HuH-7 (cell line): ENCODE measurements at places on chromosomes 5 and 9.

GRCh38 chr5:146785065-146785464, 93.5 kb downstream of the PPP2R2B start:
- no peak for DNase-seq

GRCh38 chr9:96333958-96334357, 32.0 kb upstream of the HSD17B3 start:
- no peak for DNase-seq

- no peak for DNase-seq
These were observed 442.5 kb downstream of the EFNA5 start for GRCh38 chr5:107228226-107228625.

DNA sequence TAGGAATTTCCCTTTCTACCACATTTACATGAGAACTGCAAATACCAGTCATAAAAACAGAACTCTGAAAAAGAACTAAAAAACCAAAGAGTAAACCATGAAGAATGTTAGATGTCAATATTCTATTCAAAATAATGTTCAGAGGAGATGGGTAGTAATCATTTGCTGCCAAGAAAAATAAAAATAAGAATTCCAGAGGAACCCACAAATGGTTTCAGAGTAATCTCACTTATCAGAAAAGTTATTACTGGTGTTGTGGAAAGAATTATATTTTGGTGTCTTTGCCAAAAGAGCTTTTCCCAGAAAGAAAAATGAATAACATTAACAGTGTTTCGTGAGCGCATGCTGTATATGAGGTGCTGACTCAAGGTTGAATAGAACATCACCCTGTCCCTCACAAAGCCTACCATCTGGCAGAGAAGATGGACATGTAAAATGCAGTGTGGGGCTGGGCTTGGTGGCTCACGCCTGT, 35.6 kb downstream of the GPR21 start:
- DNase-seq: no peak

DNA sequence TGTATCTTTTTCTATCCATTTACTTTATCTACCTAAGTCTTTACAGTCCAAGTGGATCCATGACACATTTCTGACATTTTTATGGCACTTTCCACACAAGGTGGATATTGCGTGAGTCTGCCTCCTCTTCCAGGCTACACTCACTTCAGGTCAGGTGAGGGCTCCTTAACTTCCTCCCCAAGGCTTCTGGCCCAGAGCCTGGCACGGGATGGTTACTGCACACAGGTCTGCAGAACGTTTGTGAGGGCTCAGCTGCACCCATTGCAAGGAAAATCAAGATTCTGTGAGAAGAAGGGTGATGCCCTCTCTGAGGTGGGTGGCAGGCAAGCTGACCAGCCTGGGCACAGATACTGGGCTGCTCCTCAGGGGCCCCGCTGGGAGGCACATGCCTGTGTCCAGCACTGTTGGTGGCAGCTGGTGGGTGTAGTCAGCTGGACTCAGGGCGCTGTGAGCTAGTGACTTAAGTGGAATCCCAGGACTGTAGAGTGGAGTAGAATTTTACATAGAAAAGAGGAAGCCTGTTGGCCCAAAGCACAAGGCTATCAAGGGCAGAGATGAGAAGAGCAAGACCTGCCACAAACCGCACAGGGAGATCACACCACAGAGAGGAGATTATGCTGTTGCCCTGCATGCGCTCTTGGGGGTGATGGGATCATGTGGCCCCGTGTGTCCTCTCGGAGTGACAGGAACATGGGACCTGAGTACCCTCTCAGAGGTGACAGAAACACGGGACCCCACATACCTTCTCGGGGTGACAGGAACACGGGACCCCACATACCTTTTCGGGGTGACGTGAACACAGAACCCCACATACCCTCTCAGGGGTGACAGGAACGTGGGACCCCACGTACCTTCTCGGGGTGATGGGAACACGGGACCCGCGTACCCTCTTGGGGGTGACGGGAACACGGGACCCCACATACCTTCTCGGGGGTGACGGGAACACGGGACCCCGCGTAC, 21.3 kb downstream of the AHRR start:
- no peak for DNase-seq

DNA sequence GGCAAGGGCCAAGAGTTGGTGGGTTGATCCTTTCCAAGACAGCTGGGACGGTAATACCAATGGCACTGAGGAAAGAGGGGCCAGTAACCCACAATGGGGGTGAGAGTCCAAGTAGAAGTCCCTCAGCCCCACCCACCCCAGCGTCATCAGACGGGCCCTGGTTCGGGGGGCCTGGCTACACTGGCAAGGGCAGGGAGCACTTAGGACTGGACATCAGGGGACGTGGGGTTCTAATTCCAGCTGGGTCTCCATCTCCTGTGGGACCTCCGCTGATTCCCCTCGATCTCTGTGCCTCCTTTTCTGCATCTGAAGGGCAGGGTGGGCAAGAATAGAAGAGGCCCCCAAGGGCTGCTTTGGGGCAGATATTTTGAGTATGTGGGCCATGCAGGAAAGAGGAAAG, 53.5 kb upstream of the FCN1 start:
- DNase-seq: no peak

DNA sequence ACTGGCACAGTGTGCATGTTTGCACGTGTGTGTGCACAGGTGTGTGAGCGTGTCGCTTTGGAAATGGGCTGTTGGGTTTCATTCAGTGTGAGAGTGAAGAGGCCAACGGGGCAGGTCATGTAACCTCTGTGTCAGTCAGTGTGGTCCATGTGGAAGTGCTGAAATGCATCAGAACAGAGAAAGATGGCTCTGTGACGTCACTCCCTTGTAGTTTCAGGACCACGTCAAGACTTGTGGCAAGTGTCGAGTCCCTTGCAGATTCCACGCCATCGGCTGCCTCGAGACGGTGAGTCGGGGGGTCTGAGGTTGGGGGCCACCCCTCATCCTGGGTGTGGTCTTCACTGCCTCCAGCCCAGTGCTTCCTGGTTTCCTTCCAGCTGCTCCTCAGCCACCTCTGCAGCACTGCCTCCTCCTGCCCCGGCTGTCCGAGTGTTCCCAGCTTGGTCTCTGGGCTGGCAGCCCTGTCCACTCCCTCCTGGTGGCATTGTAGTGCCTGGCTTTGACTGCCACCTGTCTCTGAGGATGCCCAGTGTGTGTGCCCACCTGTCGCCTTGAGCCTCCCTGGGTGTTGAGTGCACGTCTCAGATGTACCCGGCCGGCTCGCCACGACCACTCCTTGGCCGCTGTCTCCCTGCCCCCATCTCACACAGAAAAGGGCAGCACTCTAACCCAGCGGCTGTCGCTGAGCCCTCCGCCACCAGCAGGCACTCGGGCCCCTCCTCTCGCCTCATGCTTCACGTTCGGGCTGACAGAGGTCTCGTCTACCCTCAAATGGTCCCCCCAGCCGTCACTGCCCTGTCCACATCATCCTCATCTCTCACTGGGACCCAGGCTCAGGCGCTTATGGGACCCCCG, 28.0 kb downstream of the FBXW5 start:
- DNase-seq: no peak

DNA sequence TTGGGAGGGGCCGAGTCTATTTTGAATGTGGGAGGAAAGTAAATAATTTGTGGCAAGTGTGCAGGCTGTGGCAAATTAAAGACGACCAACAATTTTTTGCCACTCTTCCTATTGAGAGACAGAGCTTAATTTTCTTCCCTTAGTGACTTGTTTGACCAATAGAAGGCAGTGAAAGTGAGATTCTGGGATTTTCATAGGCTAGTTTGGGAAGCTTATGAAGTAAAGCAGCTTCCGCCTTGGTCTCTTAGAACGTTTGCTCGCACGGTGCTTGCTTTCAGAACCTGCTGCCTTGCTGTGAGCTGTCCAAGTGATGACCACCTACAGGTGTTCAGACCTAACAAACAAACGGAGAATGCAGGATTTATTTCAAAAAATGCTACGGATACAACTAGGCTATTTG, 6.7 kb upstream of the OR1N2 start:
- no peak for DNase-seq

- no peak for DNase-seq
These were observed 133.2 kb upstream of the PANK3 start for GRCh38 chr5:168712280-168712924.

DNA sequence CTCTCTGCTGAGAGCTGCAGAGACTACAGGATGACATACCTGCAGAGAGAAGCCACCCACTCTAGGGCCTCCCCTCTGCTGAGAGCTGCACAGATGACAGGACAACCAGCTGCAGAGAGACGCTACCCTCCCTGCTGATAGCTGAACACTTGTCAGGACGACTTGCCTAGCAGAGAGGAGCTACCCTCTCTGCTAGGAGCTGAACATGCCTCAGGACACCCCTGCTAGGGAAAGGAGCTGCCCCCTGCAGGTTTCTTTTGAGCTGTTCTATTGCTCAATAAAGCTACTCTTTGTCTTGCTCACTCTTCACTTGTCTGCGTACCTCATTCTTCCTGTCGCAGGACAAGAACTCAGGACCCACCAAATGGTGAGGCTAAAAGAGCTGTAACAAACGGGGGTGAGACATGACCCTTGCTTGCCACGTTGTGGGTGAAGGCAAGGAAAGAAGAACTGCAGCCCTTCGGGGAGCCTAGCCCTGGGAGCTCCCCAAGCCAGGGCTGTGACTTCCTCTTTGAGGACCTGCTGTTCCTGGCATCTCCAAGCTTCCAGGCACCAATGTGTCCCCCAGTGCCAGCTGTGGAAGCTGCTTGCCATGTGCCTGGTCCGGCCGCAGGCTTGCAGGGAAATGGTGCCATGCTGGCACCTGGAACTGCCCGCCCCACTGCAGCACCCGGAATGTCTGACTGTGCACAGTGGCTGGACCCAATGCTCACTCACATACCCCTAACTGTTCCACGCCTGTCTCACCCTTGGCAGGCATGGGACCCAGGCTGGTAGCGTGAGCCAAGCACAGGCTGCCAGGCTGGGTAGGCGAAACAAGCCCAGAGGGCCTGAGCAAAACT, 5.1 kb upstream of the TESK1 start:
- DNase-seq: no peak

DNA sequence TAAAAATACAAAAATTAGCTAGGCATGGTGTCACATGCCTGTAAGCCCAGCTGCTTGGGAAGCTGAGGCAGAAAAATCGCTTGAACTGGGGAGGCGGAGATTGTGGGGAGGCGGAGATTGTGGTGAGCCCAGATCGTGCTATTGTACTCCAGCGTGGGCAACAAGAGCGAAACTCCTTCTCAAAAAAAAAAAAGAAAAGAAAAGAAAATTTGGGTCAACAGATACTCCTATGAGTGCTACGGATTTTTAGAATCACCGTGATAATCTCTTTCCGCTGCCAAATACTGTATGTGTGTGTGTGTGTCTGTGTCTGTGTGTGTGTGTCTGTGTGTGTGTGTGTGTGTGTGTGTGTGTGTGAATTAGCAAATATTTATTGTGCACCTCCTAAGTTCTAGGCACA, 64.4 kb downstream of the ARRDC3 start:
- no peak for DNase-seq

GRCh38 chr9:111037708-111038330, 451 bp downstream of the LPAR1 start:
- DNase-seq: peak; percentile 51

GRCh38 chr9:133665535-133665934, 29.4 kb downstream of the DBH start:
- DNase-seq: no peak

GRCh38 chr5:131495536-131496399, 139.3 kb downstream of the RAPGEF6 start:
- no peak for DNase-seq

DNA sequence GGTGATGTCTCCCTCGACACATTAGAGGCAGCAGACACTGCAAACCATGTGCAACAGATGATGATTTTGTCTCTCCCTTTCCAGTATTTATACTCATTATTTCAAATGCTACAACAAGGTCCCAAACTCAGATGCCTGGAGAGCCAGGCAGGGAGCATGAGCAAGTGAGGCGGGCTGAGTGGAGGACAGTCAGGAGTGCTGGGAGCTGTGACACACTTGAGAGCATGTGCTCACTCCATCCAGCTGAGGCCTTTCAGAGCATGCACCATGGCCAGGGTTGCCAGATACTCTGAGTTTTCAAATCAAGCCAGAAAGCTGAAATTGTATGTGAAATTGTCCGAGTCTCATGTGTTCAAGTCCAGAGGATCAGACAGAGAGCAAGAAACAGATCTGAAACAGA, 55.8 kb upstream of the SLC2A8 start:
- DNase-seq: no peak

DNA sequence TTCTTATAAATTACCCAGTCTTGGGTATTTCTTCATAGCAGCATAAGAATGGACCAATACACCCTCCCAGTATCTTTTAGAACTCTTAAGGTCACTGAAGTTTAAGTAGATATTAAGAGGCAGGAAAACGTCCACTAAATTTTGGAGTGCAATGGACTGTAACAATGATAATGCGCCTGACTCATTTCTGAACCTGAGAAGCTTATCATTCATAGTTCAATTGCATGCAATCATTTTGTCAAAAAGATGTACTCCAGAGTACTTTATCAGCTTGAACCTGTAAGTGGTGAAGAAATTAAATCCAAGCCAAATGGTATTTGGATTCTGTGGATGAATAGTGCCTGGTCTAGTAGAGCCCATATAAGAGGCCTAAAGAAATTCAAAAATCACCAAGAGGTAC, 196.5 kb upstream of the CDH9 start:
- no peak for DNase-seq

- no peak for DNase-seq
These were observed 26.4 kb upstream of the CARNMT1 start for GRCh38 chr9:75054368-75055001.

- no peak for DNase-seq
These were observed 142.6 kb downstream of the KCTD16 start for GRCh38 chr5:144313147-144313726.

- no peak for DNase-seq
These were observed 455.8 kb upstream of the PTGER4 start for GRCh38 chr5:40223884-40224402.

GRCh38 chr9:121937240-121937639, 155.9 kb downstream of the TTLL11 start:
- no peak for DNase-seq

DNA sequence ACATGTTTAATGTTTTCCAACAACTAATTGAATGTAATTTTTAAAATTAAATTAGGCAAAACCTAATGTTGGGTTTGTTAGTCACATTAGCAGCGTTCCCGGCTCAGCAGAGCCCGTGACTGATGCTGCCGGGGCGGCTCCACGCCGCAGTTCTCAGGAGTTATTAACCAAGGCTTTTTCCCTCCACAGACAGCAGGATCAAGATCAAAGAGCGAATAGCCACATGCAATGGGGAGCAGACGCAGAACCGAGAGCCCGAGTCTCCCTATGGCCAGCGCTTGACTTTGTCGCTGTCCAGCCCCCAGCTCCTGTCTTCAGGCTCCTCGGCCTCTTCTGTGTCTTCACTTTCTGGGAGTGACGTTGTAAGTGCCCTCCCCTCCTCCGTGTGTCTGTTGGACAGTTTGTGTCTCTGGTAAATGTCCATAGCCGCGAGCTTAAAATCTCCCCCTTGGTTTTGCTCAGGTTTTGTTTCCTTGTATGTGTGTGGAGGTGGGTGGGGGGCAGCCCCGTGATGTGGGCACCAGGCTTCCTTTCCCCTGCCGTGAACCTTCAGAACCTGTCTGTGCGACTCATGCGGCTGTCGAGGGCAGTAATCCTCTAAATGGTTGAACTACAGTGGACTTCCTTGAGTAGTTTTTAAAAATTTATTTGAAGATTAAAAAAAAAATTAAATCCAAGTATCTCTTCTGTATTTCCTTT, 37.1 kb downstream of the TENT4A start:
- DNase-seq: no peak

GRCh38 chr5:124454081-124454480, 292.4 kb downstream of the ZNF608 start:
- DNase-seq: no peak

- DNase-seq: no peak
These were observed 393.5 kb downstream of the BRINP1 start for GRCh38 chr9:118975736-118976135.

- DNase-seq: no peak
These were observed 41.9 kb downstream of the TEK start for GRCh38 chr9:27150746-27151406.

GRCh38 chr5:148882332-148882731, 55.9 kb downstream of the ADRB2 start:
- DNase-seq: no peak
